ENCODE measurements at places on chromosomes 1 and 21. TPM values are rescaled to one million over a fixed set of nuclear protein-coding genes. Genes with fewer than 3 reads are reported as not detected.

F13B gene
- total RNA-seq: not detected

DNA sequence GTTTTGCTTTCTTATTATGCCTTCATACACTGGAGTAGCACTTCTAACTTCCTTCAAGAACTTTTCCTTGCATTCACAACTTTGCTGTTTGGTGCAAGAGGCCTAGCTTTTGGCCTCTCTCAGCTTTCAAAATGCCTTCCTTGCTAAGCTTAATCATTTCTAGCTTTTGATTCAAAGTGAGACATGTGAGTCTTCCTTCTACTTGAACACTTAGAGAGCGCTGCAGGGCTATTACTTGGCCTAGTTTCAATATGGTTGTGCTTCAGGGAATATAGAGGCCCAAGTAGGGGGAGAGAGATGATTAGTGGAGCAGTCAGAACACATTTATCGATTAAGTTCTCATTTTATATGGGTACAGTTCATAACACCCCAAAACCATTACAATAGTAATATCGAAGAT lies 12.4 kb downstream of the ANGEL2 start:
- no peak for DNase-seq

DNA sequence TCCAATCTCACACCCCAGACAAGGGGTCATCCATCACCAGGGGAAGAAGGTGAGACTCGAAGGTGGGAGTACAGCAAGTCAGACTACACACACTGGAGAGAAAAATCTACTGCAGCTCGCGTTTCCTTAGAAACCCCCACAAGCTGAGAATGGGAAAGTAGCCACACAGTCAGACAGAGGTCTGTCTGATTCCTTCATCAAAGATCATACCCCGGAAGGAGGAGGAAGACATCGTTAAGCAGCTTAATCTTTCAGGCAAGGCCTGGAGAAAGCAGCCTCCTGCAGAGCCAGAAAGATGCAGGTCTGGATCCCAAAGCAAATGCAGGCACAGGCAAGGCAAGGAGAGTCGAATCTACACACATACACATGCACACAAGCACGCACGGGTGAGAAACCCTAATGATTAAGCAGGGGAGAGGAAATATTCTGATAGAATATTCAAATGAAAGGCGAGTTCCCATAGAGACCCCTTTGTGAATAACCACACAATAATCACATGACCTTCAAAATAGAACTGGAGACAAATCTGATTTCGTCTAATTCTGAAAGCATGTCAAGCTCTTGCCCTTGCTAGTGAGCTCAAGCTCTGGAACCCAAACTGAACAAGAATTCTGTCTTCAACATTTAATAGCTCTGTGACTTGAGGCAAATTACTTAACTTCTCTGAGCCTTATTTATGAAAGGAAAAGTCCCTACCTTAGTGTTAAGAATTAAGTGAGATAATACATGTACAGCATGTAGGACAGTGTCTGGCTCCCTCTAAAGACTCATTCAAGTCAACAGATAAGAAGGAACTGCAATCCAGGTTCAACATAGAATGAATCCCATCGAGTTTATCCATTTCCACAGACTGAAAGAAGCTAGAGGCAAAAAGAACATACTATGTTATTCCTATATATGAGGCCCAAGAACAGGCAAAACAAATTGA lies 387.8 kb downstream of the OMA1 start:
- DNase-seq: no peak

GRCh38 chr1:16300436-16300835 lies 51.8 kb downstream of the FBXO42 start:
- no peak for DNase-seq

PDXK gene
- 59.9 TPM for total RNA-seq

HSD3B1 gene
- total RNA-seq: not detected

TENT5C gene
- not detected for total RNA-seq

DNA sequence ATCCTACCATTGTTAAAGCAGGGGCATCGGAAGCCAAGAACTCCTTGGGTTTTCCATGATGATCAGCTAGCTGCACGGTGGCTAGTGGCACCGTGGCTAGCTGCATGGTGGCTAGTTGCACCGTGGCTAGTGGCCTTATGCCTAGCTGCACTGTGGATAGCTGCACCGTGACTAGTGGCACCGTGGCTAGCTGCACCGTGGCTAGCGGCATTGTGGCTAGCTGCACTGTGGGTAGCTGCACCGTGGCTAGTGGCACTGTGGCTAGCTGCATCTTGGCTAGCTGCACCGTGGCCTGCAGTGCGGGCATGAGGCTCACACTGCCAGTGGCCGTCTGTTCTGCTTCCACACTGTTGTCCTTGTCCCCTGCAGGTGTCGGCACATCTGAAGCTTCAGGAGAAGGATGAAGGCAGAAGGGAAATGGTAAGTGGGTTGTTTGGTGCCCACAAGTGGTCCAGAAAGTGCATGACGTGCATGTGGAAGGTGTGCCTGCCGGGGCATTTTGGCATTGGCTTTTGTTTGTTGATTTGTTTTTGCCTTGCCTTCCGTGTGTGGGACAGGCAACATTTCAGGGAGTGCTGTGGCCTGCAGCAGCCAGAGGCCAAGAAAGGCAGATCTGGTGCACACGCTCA lies 38.6 kb downstream of the TFF3 start:
- no peak for DNase-seq

DNA sequence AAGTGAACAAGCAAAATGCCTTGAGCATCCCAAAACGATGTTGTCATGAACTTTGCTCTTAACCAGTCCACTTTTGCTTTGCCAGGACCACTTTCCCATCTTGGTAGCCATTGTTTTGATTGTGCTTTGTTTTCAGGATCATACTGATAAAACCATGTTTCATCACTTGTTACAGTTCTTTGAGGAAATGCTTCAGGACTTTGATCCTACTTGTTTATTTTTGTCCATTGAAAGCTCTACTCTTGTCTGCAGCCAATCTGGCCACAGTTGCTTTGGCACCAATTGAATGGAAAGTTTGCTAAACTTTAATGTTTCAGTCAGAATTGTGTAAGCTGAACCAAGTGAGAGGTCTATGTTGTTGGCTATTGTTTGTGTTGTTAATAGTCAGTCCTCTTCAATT lies 12.8 kb downstream of the PLPPR4 start:
- no peak for DNase-seq

FCER1A gene
- total RNA-seq: not detected

CNR2 gene
- not detected for total RNA-seq

GRCh38 chr1:59973719-59974118 lies 47.1 kb upstream of the CYP2J2 start:
- DNase-seq: no peak

DNA sequence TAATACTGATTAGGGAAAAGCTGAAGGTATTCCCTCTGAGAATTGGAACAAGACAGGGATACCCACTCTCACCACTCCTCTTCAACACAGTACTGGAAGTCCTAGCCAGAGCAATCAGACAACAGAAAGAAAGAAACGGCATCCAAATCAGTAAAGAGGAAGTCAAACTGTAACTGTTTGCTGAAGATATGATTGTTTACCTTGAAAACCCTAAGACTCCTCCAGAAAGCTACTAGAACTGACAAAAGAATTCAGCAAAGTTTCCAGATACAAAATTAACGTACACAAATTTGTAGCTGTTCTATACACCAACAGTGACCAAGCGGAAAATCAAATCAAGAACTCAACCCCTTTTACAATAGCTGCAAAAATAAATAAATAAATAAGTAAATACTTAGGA lies 78.6 kb downstream of the EXTL2 start:
- DNase-seq: no peak

FAM89A gene
- 2.9 TPM for total RNA-seq

DNA sequence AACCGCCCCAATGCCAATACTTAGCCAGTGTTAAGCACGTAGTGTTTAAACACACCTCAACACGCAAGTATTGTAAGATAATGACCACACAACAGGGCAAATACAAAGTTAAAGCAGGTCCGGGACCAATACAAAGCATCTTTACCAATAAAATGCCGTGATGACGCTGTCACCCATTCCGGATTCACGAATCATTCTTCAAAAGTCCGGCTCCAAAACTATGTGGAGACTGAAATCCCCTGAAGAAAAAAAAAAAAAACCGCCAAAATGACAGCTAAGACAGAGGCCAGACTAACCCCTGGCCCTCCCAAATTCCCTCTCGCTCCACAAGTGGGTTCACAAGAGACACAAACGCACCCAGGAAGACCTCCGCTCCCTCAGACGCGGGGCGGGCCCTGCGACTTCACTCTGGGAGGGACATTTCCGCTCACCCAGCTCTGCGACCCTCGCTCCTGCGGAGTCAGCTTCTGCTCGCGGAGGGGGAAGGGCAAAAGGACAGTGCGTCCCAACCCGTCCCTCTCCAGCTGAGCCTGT lies 625 bp upstream of the DARS2 start:
- DNase-seq: no peak

CYP4X1 gene
- not detected for total RNA-seq

DNA sequence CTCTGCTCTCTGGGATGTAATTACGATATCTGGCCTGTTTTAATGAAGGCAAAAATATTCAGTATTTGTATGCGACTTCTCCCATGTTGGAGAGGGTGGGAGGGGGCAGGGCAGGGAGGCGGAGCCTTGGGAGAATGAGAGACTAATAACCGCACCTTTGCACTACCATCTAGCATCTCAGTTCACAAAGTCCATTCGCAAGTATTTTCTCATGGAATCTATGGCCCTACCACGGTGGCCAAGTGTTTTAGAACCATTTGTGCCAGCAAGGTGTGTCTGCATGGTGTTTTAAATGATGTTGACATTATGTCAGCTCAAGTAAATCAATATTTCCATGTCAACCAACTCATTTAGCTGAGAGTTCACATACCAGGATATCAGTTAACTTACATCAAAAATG lies 14.3 kb upstream of the BLACAT1 start:
- no peak for DNase-seq

- no peak for DNase-seq
Observed at GRCh38 chr1:201771466-201771865, 57.5 kb upstream of the IPO9 start.

DNA sequence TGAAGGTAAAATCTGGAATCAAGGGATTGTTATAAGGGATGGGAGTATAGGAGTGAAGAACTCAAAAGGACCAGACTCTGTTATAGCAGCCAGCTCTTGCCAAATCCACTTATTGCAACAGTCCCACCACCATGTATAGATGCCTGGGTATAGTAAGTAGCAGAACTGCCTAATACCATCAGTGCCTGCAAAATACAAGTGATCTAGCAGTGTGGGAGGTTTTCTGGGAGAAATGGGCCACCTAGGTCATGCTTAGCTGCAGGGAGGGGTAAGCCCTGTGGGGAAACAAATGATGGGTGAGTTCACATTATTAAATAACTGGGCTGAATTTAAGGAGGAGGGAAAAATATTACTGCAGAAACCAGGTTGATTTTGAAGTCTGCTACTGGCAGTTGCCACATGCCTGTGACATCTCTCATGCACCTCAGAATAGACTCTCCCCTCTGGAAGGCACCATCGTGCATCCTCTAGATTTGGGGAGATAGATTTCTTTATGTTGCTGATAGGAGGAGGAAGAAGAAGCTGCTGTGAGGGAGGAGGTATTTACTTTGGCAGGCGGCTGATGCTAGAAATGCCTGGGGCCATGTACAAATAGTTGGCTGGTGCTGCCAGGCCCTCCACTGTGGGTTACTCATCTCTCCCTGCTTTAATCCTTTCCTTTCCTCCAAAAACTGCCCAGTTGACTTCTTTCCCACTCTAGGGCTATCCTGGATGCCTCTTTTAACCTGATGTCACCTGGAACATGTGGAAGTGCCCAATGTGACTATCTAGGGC lies 27.5 kb downstream of the HLX start:
- no peak for DNase-seq

JAM2 gene
- 5.6 TPM for total RNA-seq

DNA sequence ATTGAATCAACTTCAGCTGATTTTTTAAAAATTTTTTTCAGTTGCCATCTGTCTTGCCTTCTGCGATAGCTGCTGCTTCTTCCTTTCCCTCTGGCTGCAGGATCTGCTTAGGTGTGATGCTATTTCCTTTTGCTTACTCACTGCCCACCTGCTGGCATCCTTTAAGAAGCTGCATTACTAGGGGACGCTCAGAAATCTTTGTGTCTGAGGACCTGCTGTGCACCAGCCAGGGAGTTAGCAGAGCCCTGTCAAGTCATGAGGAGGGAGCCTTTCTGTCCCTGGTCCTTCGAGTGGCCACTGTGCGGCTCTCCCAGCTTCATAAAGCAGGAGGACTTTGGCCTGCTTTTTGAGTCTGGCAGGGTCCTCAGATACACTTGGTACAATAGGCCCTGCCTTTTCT lies 327.8 kb downstream of the USH2A start:
- no peak for DNase-seq

VAMP3 gene
- total RNA-seq: 225 TPM

AADACL4 gene
- total RNA-seq: not detected

GRCh38 chr1:155245163-155245524 lies 10.1 kb downstream of the ENTREP3 start:
- DNase-seq: no peak

DCST2 gene
- 0.13 TPM for total RNA-seq

SPRR5 gene
- total RNA-seq: not detected

DNA sequence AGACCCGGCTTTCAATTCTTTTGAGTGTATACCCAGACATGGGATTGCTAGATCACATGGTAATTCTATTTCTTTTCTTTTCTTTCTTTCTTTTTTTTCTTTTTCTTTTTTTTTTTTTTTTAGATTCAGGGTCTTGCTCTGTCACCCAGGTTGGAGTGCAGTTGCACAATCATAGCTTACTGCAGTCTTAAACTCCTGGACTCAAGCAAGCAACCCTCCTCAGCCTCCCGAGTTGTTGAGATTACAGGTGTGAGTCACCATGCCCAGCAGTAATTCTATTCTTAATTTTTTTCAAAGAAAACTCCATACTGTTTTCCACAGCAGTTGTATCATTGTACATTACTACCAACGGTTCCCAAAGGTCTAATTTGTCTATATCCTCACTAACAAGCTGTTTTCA lies 13.5 kb upstream of the RNF186 start:
- DNase-seq: no peak

- no peak for DNase-seq
Observed at GRCh38 chr1:233569636-233570035, 44.3 kb upstream of the KCNK1 start.

DNA sequence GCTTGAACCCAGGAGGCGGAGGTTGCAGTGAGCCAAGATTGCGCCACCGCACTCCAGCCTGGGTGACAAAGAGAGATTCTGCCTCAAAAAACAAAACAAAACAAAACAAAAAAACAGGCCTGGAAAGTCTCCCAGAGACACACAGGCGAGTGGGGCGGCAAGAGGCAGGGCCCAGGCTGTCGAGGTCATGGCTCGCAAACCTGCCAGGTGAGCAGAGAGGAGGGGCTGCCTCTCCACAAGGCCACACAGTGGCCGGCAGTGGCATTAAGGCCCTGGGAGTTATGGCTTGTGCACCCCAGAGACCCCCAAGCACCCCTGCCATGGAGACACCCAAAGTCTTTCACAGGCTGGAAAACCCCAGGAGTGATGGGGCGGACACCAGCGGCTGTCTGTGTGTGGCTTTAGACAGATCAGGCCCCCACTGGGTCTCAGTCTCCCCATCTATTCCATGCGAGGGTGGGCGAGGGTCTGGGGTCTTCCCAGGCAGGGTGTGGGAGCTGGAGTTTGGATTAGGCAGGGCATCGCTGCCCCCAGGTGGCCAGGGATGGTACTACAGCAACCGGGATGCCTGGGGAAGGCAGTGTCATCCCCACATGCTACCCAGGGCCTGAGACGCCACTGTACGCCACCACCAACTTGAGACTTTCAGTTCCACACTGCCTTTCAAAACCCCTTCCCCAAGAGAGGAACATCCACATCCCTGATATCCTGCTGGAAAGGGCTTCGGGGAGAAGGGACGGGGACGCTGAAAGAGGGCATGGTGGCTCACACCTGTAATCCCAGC lies 7.3 kb upstream of the CTRC start:
- DNase-seq: no peak

GRCh38 chr1:38549191-38549590 lies 310.4 kb downstream of the RRAGC start:
- no peak for DNase-seq

PCP4L1 gene
- total RNA-seq: 0.17 TPM

GRCh38 chr1:206821493-206821892 lies 43.9 kb upstream of the IL20 start:
- no peak for DNase-seq

Measured in LHCN-M2 (cell line).